ENCODE measurements at places on chromosomes 11 and 22. TPM values are rescaled to one million over a fixed set of nuclear protein-coding genes. Genes with fewer than 3 reads are reported as not detected.
A peak's percentile ranks its signal among the peaks of the same experiment; 100 is the strongest.

Gene VWA5A
- total RNA-seq = 57.2 TPM

Gene CEND1
- total RNA-seq = 0.16 TPM

Gene THY1
- 17.5 TPM for total RNA-seq

Gene OR4S2
- total RNA-seq = not detected

Gene KRTAP5-11
- total RNA-seq = not detected

Gene CCDC89
- 3.7 TPM for total RNA-seq

Gene ENTHD1
- total RNA-seq = not detected

Gene SCN2B
- 0.25 TPM for total RNA-seq

Gene CDC42EP1
- 68.5 TPM for total RNA-seq

Gene KRTAP5-10
- total RNA-seq = not detected

Gene KDELR3
- 16.7 TPM for total RNA-seq

GRCh38 chr11:44316659-44317240, 6.8 kb upstream of the ALX4 start:
- H3K27ac ChIP-seq = no peak overlapping the region
- H3K4me1 ChIP-seq = no peaks in the 10 kb centered on the region
- H3K27me3 ChIP-seq = peaks cover 88% of the 10 kb centered on the region
- no peak overlapping the region for H3K4me3 ChIP-seq
- no peaks in the 10 kb centered on the region for H3K36me3 ChIP-seq

- no peaks in the 10 kb centered on the region for H3K4me1 ChIP-seq
- no peaks in the 10 kb centered on the region for H3K27me3 ChIP-seq
- H3K27ac ChIP-seq = no peak overlapping the region
- no peaks in the 10 kb centered on the region for H3K36me3 ChIP-seq
- H3K4me3 ChIP-seq = no peak overlapping the region
- DNase-seq = no peak
These were observed 37.8 kb downstream of the PLEKHA7 start for GRCh38 chr11:16976379-16976778.

DNA sequence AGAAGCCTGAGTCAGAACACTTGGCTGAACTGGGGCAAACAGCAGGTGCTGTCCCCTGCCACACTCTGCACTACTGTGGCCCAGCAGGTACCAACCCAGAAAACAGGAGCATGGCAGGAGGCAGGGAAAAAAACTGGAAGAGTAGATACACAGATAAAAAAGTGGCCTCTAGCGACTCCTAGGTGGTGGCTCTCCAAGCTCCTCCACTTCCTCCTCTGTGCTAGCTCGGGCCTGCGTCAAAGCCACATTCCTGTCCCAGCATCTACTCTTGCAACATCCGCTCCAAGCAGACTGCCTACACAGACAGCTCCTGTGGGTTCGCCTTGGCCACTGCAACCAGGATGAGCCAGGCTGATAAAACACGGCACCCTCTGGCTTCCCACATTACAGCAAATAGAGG, 6.9 kb downstream of the OR8B12 start:
- DNase-seq = peak; percentile 70
- H3K27me3 ChIP-seq = no peaks in the 10 kb centered on the region
- no peak overlapping the region for H3K27ac ChIP-seq
- no peak overlapping the region for H3K4me3 ChIP-seq

DNA sequence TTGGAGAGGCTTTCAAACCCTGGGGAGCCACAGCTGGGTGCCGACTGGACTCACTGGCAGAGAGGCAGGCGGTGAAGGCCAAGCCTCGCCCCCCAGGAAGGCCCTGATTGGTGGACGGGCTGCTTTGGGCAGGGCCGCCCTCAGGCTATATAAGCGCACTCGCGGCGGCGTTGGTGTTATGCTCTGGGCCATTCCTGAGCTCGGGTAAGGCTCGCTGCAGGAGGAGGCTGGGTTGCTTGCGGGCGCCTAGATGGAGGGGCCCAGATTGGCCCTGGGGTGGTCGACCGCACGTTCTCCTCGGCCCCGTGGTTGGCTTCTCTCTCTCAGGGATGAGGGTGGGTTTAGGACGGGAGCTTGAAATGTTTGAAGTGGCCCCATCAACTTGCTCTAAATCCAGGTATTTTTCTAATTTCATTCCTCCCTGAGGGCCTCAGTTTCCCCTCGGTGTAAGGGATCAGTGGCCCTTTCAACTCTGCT, at the start of gene SPDYC:
Gene SPDYC (plus strand): TSS at position 176 of the 477 bp plus-strand sequence. CDS start 1,125 bp downstream, outside the sequence.
- H3K27me3 ChIP-seq = no peaks in the 10 kb centered on the region
- H3K4me3 ChIP-seq = no peak within 1 kb of the TSS
- no peak within 1 kb of the TSS for H3K27ac ChIP-seq
- no peaks in the 10 kb centered on the region for H3K36me3 ChIP-seq
- peaks cover 2% of the 10 kb centered on the region for H3K4me1 ChIP-seq
- DNase-seq = no peak

DNA sequence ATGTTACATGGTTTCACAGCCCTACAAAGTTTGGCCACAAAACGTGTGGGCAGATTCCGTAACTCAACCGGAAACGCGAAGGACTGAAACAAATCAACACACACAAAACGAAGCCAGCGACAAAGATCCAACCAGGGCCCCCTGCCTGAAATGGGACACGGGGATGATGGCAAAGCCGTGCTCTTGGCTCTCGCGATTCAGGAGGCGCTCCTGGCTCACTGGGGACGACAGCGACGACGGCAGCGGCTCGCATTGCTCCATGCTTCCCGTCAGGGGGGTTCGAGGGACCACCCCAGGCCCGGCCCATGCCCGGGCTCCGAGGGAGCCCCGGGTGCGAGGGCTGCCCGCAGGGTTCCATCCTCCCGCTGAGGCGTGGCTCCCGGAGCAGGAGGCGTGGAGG, 4786.8 kb upstream of the OR11H1 start:
- H3K27me3 ChIP-seq = no peaks in the 10 kb centered on the region
- no peak overlapping the region for H3K27ac ChIP-seq
- no peaks in the 10 kb centered on the region for H3K4me1 ChIP-seq
- no peaks in the 10 kb centered on the region for H3K36me3 ChIP-seq

GRCh38 chr11:21485426-21485825, 707.5 kb upstream of the ANO5 start:
- no peak overlapping the region for H3K4me3 ChIP-seq
- H3K36me3 ChIP-seq = no peaks in the 10 kb centered on the region
- DNase-seq = no peak
- H3K27me3 ChIP-seq = no peaks in the 10 kb centered on the region
- no peak overlapping the region for H3K27ac ChIP-seq
- H3K4me1 ChIP-seq = no peaks in the 10 kb centered on the region

- H3K27me3 ChIP-seq = no peaks in the 10 kb centered on the region
- no peak overlapping the region for H3K4me3 ChIP-seq
- DNase-seq = no peak
- H3K4me1 ChIP-seq = no peaks in the 10 kb centered on the region
- H3K27ac ChIP-seq = no peak overlapping the region
These were observed 1155.1 kb downstream of the FAM181B start for GRCh38 chr11:81578571-81578970.

DNA sequence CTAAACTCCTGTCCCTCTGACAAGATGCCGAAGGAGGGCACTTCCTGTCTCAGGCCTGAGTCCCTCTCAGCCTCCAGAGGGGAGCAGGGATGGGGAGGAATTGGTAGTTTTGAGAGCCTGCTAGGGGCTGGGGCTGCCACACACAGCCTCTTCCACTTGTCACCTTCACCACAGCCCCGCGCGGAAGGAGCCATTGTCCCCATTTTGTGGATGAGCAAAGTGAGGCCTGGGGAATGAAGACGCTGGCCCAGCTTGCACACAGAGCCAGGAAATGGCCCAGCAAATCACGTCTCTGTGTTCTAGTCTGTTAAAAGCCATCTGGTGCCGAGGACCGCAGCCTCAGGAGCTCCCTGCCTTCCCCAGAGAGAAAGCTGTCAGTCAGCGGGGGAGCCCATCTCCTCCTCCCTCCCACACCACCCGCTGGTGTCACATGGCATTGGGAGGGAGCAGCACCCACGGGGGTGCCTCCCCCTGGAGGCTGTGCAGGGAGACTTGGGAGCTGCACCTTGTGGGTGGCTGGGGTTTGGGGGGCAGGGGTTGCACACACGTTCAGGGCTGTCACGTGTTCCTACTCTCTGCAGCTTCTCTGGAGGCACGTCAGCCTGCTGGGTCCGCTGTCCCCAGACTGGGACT, 34.6 kb downstream of the RASD2 start:
- H3K4me1 ChIP-seq = no peaks in the 10 kb centered on the region
- H3K4me3 ChIP-seq = no peak overlapping the region
- H3K27ac ChIP-seq = no peak overlapping the region
- no peak for DNase-seq
- no peaks in the 10 kb centered on the region for H3K36me3 ChIP-seq

GRCh38 chr11:78195917-78196560, 7.3 kb downstream of the USP35 start:
- H3K36me3 ChIP-seq = no peaks in the 10 kb centered on the region
- DNase-seq = peak; percentile 79
- no peaks in the 10 kb centered on the region for H3K27me3 ChIP-seq
- no peak overlapping the region for H3K4me3 ChIP-seq

DNA sequence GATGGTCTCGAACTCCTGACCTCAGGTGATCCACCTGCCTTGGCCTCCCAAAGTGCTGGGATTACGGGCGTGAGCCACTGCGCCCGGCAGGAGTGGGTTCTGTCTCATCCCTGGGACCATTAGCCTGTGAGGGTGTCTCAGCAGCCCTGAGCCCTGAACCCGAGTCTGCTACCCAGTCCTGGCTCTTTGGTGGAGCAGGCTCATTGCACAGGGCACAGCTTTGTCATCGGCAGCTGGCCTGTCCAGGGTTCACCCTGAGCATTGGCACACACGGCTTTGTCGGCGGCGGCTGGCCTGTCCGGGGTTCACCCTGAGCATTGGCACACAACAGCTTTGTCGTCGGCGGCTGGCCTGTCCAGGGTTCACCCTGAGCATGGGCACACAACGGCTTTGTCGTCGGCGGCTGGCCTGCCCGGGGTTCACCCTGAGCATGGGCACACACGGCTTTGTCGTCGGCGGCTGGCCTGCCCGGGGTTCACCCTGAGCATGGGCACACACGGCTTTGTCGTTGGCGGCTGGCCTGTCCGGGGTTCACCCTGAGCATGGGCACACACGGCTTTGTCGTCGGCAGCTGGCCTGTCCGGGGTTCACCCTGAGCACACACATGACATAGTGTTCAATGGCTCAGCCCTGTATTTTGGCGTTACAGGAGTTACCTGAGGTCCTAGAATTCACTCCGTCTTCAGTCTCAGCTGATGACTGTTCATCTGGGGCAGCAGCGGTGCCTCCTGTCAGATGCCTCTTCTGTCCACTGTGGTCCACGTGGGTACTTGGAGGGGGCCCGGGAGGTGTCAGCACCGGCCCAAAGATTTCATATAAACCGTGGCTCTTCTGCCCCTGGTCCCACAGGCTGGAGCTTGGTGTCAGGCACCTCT, 1082.5 kb downstream of the BRD1 start:
- no peak overlapping the region for H3K27ac ChIP-seq
- H3K36me3 ChIP-seq = no peaks in the 10 kb centered on the region
- H3K4me1 ChIP-seq = no peaks in the 10 kb centered on the region
- no peak overlapping the region for H3K4me3 ChIP-seq

DNA sequence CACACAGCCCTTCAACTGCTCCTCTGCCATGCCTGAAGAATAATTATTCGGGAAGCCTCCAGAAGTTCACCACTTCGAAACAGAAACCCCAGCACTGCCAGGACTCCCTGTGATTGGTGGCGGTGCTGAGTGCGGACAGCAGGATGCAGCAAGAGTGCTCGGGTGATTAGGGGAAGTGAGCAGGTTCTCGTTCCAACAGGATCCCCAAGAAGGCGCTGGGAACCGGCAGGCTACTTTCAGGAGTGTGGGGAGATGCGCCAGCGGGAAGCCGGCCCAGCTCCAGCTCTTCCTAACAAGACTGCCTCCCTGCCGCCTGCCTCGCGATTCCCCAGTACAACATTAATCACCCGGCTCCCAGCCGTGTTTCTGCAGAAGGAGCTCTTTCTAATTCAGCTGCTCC, 630.2 kb downstream of the BRD1 start:
- peak; percentile 26 for DNase-seq
- H3K27ac ChIP-seq = no peak overlapping the region
- no peaks in the 10 kb centered on the region for H3K4me1 ChIP-seq

GRCh38 chr11:59668188-59668949, 468 bp downstream of the PATL1 start:
- H3K4me1 ChIP-seq = peaks cover 12% of the 10 kb centered on the region
- peaks cover 6% of the 10 kb centered on the region for H3K36me3 ChIP-seq
- peak; percentile 48 for DNase-seq
- no peaks in the 10 kb centered on the region for H3K27me3 ChIP-seq
- peak overlapping the region; percentile 100 for H3K27ac ChIP-seq

- H3K36me3 ChIP-seq = no peaks in the 10 kb centered on the region
- DNase-seq = no peak
- H3K27ac ChIP-seq = no peak overlapping the region
- H3K4me3 ChIP-seq = no peak overlapping the region
- no peaks in the 10 kb centered on the region for H3K27me3 ChIP-seq
- H3K4me1 ChIP-seq = peaks cover 3% of the 10 kb centered on the region
These were observed 6.1 kb downstream of the FXYD6 start for GRCh38 chr11:117870103-117870952.

DNA sequence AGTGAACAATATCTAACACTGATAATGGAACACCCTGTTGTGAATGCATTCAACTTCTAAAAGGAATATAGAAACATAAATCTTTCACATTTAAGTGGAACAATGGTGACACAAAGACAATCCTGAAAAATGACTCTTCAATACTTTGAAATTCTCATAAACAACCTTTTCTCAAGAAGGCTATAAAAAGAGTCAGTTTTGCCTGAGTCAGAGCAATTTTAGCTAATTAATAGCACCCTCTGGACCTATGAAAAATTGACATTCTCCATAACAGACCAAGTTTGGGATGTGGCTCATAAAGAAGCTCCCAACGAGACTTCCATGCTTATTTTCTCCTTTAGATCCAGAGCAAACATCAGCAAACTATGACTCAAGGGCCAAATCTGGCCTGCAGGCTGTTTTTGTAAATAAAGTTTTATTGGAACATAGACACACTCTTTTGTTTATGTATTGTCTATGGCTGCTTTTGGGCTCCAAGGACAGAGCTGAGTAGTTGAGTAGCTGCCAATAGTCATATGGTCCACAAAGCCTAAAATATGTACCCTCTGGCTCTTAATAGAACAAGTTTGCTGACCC, 108.0 kb downstream of the MAML2 start:
- no peak for DNase-seq
- no peaks in the 10 kb centered on the region for H3K36me3 ChIP-seq

GRCh38 chr22:35328472-35328885, 28.8 kb downstream of the TOM1 start:
- H3K4me3 ChIP-seq = no peak overlapping the region
- DNase-seq = no peak
- peak overlapping the region; percentile 33 for H3K27ac ChIP-seq
- peaks cover 41% of the 10 kb centered on the region for H3K36me3 ChIP-seq
- no peaks in the 10 kb centered on the region for H3K27me3 ChIP-seq

DNA sequence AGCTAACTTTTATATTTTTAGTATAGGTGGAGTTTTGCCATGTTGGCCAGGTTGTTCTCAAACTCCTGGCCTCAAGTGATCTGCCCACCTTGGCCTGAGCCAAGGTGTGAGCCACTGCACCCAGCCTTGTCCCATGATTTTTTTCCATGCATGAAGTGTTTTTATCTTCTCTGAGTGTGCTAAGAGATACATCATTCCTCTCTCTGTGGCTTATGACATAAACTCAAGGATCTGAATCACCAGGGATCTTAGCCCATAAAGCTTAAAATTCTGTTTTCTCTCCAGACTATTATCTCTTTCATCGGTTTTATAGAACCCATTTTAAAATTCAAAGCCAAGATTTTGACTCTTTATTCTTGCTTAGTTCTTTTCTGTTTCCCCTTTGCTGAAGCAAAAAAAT, 48.4 kb upstream of the C11orf58 start:
- H3K36me3 ChIP-seq = no peaks in the 10 kb centered on the region
- H3K27me3 ChIP-seq = no peaks in the 10 kb centered on the region
- no peak for DNase-seq
- H3K27ac ChIP-seq = no peak overlapping the region

Data from kidney (tissue), 22 donors.